ENCODE measurements at places on chromosomes 1 and 21. TPM values are rescaled to one million over a fixed set of nuclear protein-coding genes. Genes with fewer than 3 reads are reported as not detected.

The TNFRSF4 gene
- 0.33 TPM for total RNA-seq

GRCh38 chr21:31879911-31880310 is 7.1 kb downstream of the HUNK start:
- DNase-seq = no peak

DNA sequence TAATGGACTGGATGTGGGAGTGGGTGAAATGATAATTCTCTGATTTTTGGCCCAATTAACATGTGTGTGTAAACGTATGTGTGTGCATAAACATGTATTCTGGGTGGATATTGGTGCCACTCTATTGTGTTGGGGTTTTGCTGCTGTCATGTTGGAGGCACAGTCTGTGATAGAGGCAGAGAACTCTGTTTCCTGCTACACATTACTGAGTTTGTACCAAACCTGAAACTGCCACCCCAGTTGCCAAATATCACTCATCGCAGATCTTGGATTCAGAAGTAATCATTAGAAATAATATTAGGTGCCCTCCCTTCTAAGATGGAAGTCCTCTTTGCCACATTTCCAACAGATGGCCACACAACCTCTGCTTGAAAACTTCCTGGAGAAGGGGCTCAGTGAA is 13.8 kb downstream of the FASLG start:
- no peak for DNase-seq

DNA sequence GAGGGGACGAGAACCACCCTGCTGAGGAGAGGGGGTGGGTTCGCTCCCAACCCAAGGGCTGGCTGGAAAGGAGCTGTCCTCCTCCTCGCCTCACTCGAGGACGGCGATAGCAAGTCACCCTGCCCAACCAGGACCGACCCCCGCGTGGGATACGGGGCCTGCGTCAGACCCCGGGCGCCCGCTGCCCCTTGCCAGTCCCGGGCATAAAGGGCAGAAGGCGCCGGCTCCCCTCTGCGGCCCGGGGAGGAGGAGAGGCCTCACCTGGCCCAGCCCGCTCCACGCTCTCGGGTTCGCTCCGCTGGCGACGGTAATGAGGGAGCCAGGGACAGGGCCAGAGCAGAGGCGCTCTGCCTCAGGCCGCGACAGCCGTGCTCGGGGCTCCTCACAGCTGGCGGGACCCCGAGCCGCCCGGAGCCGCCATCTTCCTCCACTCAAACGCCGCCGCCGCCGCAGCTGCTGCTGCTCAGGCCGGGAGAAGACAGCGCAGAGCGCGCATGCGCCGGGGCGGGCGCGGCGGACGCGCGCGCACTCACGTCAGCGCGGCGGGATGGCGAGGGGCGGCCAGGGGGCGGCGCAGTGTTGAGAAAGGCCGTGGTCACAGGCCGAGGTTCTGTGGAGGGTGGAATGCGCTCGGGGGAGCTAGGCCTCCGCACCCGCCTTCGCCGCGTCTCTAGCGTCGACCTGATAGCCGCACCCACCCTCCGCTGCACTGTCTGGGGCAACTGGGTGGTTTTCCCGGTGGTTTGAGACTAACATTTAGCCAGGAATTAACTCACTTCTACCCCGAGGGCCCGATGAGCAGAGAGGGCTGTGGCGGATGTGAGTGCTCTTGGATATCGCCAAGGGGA is at the start of gene FBXO42:
Gene FBXO42 (minus strand): TSS at position 487 of the 848 bp plus-strand sequence. CDS start 37,062 bp downstream, outside the sequence.
- peak; percentile 93 for DNase-seq

DNA sequence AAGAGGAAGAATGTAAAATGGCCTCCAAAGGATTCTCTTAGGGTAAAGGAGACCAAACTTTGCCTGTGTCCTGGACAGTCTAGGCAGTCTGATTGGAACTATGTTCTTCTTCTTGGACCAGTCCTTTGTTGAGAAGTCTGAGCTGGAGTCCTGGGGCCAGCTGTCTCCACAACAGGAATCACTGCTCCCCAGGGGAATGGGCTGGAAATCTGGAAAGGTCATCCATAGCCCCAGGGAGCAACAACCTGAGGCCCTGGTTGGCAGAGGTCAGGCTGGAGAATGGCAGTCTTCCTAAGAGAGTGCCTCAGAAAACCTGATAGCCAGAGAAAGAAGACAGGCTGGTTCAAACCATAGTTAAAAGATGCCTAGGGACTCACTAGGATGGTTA is 68.7 kb downstream of the PLXNA2 start:
- no peak for DNase-seq

Measured in progenitor cell of endocrine pancreas (in vitro differentiated cells).